ENCODE measurements at places on chromosomes 6 and 20.

DNA sequence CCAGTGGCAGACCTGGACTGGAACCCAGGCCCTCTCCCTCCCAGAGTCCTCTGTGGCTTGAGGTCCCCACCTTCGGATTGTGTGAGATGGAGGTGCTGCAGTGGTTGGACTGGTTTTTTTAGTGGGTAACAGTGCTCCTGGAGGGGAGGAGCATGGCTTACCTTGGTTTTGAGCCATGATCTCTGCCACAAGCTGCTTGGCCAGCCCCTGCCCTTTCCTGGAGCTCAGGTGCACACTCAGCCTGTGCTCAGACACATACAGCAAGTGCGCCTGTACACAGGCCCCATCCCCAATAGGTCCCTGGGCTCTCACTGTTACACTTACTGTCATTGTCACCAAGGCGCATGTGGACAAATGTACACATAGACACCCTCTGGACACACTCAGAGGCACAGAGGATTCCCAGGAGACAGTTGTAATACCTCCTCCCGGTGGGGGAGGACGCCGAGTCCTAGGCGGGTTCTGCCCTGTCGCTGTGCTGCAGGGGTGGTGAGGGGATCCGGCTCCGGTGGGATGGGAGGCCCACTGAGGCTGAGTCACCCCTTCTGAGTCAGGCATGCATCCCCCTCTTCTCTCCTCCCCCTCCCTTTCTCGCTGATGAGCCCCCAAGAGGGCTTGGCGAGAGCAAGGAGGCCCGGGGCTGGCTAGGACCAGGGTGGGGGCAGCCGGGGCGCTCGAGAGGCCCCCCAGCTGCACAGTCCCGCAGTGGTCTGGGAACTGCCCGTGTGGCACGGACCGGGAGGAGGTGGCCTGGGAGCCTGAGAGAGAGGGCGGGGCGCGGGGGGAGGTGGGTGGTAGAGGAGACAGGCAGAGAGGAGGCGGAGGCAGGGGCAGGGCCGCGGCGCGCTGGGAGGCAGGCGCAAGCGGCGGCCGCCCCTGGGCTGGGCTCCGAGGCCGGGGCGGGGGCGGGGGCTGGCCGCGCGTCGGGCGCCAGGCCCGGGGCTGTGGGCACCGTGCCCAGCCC lies 522 bp upstream of the EPB41L1 start:
- DNase-seq, result no peak

DNA sequence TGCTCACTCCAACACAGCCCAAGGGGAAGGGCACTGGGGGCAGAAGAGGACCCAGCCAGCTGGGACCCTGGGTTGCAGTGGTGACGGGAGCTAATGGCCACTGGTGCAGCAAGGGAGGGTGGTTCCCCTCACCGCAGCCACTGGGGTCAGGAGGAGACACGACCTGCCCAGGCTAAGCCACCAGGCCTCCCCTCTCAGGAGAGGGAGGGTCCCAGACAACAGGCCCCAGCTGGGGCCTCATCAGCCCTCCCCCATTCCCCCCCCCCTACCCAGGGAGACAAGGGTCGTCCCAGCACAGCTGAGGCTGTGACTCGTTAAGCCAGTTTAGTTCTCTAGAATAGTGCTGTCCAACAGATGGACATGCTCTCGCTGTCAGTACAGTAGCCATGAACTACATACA lies 17.3 kb upstream of the MATN4 start:
- DNase-seq, result no peak

- no peak for DNase-seq
Measured at GRCh38 chr20:21832442-21833385, 127.2 kb downstream of the PAX1 start.

GRCh38 chr6:44064948-44065272 lies 62.3 kb downstream of the MRPL14 start:
- DNase-seq, result no peak

GRCh38 chr20:50691573-50692551 lies 520 bp upstream of the RIPOR3 start:
- DNase-seq, result no peak

DNA sequence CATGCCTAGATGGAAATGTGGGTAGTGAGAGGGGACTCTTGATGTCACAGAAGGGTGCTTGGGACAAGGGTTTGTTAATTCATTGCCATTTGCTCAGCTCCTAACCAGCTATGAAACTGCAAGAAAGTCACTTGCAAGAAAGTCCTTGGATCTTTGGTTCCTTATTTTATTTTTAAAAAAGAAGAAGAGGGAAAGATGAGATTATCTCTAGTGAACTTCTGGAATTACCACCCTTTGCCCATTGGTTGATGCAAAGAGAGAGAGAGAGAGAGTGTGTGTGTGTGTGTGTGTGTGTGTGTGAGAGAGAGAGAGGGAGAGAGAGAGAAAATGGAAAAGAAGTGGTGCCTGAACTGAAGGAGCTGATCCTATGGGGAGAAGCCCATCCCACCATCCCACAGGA lies 4.6 kb upstream of the SFT2D1 start:
- DNase-seq, result no peak
